ENCODE measurements at places on chromosomes 2 and 18.

DNA sequence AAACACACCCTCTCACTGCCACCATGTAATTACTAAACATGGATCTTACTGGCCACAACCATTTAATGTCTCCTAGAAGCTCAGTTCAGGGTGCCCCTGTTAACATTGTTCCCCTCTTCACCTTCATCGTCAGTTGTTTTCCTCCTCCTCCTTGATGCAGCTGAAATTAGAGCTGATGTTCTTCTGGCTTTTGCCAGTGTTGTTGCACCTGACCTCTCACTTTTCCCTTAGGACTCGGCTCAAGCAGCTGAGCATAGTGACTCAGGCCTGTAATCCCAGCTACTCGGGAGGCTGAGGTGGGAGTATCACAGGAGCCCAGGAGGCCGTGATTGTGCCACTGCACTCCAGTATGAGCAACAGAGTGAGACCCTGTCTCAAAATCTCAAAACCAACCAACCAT, 70.8 kb downstream of the ACSL3 start:
- no peak for DNase-seq

DNA sequence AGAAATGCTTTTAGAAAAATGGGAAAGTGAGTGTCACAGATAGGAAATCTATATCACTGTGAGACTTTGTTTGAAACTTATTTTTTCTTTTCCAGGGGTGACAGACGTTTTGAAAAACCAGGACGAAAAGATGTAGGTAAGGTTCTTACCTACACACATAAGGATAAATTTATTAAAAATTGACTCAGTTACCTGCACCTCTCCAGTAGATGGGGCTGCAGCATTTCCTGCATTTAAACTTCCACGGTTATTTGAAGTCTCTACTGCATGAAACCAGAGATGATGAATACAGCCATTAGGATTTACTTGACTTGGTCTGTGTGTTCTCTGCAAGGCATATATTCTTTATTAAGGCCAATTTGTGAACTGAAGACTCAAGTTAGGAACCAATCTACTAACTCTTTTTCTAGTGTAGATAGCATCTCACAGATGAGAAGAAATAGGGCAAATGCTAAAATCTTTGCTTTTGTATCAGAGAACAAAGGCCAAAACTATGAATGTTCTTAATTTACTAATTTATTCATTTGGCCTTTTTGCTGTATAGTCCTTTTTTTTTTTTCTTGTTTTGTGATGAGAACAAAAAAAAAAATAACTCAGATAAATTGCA, 15.0 kb downstream of the KCNJ13 start:
- peak; percentile 22 for DNase-seq

GRCh38 chr18:12640881-12641200, 17.1 kb downstream of the SPIRE1 start:
- no peak for DNase-seq

- DNase-seq: no peak
Measured at GRCh38 chr2:226905718-226906117, 69.9 kb downstream of the RHBDD1 start.

DNA sequence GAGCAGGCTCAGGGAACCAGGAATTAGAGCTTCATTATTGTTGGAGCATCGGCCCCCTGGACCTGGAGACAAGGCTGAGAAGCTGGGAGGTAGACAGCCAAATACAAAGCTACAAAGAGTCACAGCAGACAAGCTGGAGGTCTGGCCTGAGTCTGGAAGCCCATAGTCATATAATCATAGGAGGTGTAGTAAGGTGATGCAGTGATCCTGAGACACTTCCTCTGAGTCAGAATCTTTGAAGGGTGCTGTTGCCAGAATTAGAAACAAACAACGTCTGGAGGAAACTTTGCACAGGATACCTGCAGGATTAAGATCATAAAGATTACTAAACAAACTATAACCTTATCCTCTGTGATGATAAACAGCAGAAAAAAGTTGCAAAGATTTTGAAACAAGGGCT, 213.8 kb downstream of the DSC3 start:
- no peak for DNase-seq

DNA sequence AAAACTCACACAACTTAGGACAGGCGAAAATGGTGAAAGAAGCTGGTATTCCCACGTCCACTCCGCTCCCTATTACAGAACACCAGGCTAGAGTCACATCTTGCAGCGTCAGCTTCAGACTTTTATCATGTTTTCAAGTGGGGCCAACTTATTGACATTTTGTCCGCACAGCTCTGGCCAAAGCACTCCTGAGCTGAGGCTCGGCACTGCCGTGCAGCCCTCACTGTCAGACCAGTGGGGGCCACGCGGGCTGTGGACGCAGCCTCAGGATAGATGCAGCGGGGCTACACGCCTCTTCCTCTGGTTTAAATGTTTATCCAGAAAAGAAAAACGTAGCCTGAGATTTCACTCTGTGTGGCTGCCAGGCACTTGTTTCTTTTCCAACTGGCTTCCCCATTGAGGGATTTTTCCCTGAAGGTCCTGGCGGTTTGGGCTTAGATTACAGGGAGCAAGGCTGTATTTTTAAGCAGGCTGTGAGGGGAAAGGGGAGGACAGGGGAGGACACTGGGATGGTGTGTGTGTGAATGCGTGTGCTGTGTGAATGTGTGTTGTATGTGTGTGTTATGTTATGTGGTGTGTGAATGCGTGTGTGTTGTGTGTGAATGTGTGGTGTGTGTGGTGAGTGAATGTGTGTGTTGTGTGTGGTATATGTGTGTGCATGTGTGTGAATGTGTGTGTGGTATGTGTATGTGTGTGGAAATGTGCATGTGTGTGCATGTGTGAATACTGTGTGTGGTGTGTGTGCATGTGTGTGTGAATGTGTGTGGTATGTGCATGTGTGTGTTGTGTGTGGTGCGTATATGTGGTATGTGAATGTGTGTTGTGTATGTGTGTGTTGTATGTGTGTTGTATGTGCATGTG, 267.6 kb downstream of the DCDC2C start:
- no peak for DNase-seq

- DNase-seq: no peak
Measured at GRCh38 chr2:217060516-217060915, 200.7 kb upstream of the TNP1 start.

GRCh38 chr2:181264441-181264840, 192.7 kb upstream of the ITGA4 start:
- DNase-seq: peak; percentile 73

DNA sequence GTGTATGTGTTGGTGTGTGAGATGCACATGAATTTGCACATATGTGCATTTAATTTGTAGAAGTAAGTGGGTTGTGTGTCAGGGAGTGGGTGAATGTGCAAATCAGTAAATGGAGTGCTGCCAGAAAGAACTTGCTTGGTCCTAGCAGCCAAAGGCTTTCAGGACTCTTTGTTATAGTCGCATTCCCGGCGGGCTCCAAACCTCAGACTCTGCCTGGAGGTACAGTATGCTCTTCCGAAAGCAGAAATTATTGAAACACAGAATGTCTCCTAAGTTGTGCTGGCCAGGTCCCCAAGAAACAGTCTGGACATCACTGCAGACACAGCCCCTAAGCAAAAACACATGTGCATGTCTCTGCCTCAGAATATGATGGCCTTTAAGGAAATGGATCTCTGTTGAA, 232.4 kb downstream of the INSIG2 start:
- DNase-seq: no peak

GRCh38 chr18:48893608-48894600, 56.9 kb downstream of the SMAD7 start:
- DNase-seq: no peak

- no peak for DNase-seq
Measured at GRCh38 chr2:157218911-157219310, 38.6 kb upstream of the GALNT5 start.

GRCh38 chr2:95345563-95346230, 48.5 kb downstream of the KCNIP3 start:
- DNase-seq: peak; percentile 70

DNA sequence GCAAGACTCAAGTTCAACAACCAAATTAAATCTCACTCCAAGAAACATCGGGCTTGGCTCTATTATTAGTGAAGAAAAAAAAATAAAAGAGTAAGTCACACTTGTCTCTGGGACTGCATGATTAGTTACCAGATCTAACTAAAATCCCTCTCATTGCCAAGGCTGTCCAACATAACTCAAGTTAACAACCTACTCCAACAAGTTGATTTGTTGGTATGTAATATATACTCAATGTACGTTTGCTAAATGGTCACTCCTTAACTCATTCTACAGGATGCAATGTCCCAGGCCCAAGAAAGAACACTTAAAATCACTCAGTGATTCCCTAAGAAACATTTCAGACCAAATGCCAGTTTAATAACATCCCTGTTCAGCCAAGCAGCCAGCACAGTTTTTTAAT, 95.1 kb downstream of the DYM start:
- DNase-seq: no peak

DNA sequence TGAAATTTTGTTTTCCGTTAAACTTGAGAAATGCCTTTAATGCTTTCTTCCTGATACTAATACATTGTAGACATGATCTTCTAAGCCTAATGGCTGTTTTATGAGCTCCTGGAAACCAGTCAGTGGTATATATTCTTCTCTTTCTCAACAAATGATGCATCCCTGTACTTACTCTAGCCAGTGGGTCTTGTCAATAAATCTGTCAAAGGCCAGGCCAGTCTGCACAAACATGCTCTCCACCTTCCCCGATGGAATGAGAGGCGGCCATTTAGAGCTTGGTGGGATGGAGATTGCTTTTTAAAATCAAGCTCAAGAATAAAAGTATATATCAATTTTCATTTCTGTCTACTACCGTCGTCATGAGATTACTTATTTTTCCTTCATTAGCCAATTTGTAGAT, 140.1 kb downstream of the LYPD6B start:
- no peak for DNase-seq

DNA sequence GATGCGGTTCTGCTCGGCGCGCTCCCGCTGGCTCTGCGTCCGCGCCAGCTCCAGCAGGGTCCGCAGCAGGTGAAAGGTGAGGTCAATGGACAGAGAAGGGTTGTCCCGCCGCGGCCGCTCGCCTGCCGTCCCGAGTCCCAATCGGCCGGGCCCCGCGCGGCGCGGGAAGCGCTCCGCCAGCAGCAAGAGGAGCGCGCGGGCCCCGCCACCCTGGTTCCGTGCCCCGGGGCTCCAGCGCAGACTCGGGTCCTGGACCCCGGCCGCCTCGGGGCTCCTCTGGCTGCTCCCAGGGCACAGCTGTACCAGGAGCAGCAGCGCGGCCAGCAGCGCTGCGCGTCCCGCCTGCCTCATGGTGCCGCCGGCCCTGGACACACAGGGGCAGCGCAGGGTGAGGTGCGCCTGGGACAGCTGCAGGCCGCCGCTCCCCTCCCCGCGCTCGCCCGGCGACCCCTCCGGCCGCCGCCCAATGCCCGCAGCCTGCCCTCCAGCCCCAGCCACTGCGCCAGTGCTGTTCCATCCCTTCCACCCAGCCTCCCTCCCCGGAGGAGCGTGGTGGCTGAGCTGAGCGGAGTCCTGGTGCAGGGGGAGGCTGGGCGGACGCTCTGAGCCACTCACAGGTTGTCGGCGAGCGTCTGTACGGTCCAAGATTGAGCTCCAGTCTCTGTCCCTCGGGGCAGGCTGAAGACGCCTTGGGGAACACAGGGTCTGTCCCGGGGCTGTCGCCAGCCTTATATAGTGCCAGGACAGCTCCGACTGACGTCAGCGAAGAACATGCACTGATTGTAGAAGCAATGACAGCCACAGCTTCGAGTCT, 493 bp downstream of the UCN start:
- DNase-seq: no peak

- DNase-seq: no peak
Measured at GRCh38 chr2:240595381-240596079, 9.0 kb downstream of the CAPN10 start.

DNA sequence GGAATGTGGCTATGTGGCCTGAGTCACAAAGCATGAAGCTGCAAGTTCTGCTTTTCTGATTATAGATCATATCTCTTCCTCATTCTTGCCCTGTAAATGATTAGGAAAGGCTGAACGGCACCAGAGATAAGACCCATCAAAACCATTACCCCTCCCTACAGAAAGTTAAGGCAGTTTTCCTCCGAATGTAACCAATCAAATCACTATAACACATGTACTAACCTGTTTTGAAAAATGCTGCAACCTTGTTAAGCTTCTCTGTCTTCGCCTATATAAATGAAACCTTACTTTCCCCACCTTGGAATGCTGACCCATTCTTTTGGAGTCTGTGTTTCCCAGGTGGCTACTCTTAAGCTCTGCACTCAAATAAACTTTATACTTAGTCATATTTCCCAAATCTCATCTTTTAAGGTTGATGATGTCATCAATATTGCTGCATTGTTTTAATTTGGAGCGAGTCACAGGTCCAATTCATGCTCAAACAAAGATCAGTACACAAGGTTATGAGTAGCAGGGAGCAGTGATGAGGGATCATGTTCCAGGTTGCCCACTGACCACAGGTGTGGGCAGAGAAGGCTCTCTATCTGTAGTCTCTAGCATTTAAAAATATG, 662.3 kb downstream of the IRS1 start:
- peak; percentile 30 for DNase-seq

- DNase-seq: no peak
Measured at GRCh38 chr2:39243469-39244123, at the start of gene CDKL4. Gene CDKL4 (minus strand): TSS chr2:39243970.

DNA sequence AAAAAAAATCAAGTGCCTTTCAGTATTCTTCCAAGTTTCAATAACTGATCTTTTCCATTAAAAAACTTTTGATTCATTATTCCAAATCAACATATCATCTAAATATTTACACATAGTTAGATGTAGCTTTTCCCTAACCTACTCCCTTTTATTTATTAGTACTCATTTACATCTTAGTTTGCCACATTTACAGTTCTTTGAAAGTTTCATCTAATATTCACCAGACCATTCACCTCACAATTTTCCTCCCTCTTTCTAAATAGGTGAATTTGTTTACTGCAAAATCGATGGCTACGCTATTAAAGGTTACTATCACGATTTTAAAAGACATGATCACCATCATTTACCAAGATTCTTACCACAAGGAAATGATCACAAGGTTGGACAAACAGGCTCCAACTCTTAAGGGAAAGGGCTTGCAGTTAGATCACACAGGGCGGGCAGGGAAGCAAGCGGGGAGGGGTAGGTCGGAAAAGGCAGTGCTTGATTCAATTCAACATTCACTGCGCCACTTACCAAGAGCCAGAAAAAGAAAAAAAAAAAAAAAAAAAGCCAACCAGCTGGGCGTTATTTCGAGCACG, 654 bp upstream of the MARCHF7 start:
- no peak for DNase-seq

- no peak for DNase-seq
Measured at GRCh38 chr2:120760446-120761135, 24.9 kb downstream of the GLI2 start.

DNA sequence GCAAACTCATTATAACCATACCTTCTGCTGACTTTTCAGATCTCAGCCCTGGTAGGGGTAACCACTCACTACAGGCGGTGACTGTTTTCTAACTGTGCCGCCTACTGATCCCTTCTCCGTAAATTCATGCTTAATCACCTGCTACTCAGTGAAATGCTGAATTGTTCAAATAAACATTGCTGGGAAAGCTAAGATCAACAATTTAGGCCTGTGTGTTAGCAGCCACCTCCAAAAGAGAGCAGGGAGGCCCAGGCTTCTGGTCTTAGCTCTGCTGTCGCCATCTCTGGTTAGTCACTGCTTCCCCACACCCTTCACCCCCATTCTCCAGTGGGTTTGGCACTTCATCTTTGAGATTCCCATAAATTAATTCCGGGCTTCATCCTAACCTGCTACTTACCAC, 21.8 kb upstream of the NT5C1B start:
- peak; percentile 8 for DNase-seq

Measured in fibroblast of upper back skin (primary cell).